Psoas muscle (tissue), 8 donors: ENCODE measurements at places on chromosomes 7 and 10. TPM values are rescaled to one million over a fixed set of nuclear protein-coding genes. Genes with fewer than 3 reads are reported as not detected.

The UPK3B gene
- total RNA-seq = 0.77 TPM

The SYT15B gene
- total RNA-seq = not detected

DNA sequence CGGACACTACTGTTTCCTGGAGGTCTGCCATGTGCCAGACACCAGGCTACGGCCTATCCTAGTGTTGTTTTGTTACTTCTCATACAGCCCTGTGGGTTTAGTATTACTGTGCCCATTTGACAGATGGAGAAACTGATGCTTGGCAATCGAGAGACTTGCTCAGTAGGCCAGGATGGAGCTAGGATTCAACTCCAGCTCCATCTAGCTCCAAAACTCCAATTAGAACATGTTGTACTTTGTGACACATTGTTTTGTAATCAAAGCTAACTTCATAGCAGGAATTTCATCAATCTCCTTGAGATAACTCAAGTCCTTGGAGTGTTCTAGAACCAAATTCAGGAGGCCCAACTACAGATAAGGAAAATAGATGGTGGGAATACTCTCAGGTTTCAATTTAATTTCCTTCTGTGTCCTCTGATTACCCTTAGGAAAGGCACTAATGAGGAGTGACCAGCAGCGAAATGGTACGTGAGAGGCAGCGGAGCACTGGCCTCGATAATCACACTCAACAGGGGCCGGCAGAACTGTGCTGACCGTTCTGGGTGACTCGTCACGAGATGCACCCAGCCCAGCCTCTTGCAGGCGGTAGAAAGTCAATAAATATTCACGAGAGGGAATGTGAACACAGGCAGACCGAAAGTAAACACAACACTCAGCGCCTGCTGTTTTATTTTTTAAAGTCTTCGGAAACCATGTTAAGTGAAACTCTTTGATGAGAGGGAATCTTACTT, 269.6 kb upstream of the NEBL start:
- no peak for DNase-seq

GRCh38 chr7:24283897-24284698, at the start of gene NPY:
Gene NPY (plus strand): TSS chr7:24284190. CDS start chr7:24285241, 1,051 bp downstream.
- no peak for DNase-seq

- no peak for DNase-seq
Measured at GRCh38 chr7:28584235-28584634, 171.9 kb downstream of the CREB5 start.

DNA sequence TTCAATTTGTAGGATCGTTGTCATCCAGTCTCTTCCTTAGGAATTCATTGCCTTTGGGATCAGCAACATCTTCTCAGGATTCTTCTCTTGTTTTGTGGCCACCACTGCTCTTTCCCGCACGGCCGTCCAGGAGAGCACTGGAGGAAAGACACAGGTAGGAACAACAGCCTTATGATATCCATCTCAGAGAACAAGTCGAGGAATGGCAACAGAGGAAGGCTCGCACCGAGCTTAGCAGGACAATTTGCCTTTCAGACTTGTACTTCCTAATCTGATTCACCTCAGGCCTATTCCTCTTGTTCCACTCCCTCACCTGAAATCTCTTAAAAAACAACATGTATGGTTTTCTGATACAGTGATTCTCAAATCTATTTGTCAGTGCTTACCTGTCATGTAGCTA, 29.5 kb downstream of the SLC26A4 start:
- no peak for DNase-seq

- DNase-seq = no peak
Measured at GRCh38 chr7:39952374-39952773, 2.3 kb downstream of the CDK13 start.

- no peak for DNase-seq
Measured at GRCh38 chr7:4931943-4932342, 27.0 kb downstream of the MMD2 start.

- no peak for DNase-seq
Measured at GRCh38 chr7:81903115-81903514, 133.3 kb upstream of the HGF start.

The DYNC1I1 gene
- 3.1 TPM for total RNA-seq

GRCh38 chr7:80916770-80917741, 1.8 kb downstream of the SEMA3C start:
- no peak for DNase-seq

The TMEM196 gene
- total RNA-seq = not detected

- no peak for DNase-seq
Measured at GRCh38 chr10:21510241-21511094, 15.0 kb downstream of the SKIDA1 start.

DNA sequence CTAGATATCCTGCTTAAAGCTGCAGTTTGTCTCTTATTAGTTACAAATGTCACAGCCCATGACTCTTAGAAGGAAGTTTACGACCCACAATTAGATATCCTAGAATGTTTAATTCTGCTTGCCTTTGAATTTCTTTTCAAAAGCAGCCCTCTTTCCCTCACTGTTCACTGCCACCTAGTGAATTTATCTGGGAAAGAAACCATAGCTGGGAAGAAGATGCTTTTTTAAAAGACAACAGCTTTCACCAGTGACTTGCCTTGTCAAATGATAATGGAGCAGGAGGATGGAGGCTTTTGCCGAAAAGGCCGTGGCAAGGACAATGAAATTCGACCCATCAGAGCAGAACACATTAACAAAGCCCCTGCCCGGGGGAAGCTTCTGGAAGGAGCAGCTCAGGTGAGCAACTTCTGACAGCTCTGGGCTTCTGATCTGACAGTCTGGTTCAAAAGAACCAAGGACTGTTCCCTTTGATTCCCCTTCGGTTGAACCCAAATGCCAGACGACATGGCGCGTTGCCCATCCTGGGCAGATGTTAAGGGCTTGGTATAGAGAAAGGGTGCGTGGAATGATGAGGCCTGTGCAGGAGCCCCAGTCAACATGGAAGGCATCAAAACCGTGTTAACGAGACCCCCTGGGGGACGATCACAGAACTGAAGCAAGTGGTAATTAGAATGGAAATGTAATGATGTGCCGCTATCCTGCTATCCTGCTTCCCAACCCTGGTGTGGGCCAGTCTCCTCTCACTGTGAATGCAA, 236.8 kb downstream of the FRMD4A start:
- DNase-seq = no peak
